ENCODE measurements at places on chromosomes 5 and 9.

DNA sequence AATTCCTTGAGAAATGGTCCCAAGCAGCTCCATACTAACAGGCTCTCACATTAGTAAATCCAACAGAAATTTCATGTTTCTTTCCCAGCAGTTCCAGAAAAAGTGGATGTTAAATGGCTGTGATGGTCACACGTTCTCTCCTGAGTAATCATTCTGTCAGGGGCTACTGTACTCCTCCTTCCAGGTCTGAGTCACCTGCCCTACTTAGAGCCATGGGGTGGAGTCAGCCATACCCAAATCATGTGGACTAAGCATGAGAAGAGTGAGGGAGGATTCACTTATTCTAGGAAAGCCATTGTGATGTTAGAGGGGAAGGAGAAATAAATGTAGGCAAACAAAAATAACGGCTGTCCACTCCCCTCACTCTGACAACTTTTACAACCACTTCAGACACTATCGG lies 547.2 kb downstream of the CSNK1G3 start:
- DNase-seq, result no peak

- DNase-seq, result no peak
Measured at GRCh38 chr5:90379652-90380051, 29.9 kb downstream of the CETN3 start.

DNA sequence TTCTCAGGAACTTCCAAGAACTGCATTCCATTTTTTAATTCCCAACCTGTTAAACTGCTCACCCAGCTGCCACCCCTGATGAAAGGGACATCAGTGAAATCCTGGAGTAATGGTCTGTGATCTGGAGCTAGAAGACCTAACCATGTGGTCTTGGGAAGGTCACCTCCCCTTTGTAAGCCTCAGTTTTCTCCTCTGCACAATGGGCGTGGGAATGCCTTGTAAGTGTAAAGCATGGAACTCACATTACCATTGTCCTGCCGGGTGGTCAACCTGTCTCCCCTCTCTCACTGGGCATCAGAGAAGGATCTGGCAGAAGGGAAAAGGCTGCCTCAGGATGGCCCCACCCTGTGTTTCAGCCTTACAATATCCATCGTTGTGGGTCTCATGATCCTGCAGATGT lies 15.3 kb upstream of the CCDC180 start:
- DNase-seq, result no peak

DNA sequence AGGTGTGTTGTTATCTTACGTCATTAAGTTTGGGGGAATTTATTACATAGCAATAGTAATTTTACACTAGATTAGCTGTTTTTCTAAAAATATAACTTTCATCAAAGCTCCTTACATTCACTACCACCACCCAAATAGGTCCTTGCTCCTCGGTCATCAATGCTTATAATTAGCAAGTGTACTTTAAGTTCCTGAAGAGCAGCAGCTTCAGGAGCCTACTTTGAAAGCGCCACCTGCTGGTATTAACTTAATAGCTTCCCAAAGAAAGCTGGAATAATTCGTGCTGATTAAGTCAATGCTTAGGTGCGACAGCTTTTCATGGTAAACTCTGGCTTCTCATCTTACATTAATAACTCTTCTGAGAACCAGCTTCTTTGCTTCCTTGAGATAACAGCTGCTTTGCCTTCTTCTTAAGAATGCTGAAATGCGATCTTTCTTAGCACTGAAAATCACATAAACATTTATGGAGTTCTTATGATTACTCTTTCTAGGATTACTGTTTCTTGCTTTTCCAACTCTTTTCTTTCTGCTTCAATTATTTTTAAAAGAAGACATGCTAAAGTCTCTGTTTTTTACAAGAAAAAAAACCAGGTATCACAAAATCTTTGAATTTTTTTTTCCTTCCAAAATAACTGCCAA lies 10.0 kb upstream of the C5 start:
- peak; percentile 55 for DNase-seq

DNA sequence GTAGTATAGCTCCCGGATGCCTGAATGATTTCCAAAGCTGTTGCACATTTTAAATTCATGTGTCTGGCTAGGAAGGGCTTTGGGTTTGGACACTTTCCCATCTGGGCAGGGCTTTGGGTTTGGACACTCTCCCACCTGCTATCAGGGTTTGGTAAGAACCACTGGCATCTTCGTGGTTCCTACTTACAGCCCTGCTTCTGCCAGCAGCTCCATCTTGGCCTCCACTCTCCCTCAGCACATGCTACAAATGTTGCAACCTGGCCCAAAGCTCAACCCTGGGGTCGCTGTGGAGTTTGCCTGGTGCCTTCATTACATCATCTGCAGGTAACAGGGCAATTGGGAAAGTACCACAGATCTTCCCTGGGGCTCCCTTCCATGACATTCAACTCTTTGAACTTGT lies 3.5 kb downstream of the TMCO6 start:
- DNase-seq, result no peak

DNA sequence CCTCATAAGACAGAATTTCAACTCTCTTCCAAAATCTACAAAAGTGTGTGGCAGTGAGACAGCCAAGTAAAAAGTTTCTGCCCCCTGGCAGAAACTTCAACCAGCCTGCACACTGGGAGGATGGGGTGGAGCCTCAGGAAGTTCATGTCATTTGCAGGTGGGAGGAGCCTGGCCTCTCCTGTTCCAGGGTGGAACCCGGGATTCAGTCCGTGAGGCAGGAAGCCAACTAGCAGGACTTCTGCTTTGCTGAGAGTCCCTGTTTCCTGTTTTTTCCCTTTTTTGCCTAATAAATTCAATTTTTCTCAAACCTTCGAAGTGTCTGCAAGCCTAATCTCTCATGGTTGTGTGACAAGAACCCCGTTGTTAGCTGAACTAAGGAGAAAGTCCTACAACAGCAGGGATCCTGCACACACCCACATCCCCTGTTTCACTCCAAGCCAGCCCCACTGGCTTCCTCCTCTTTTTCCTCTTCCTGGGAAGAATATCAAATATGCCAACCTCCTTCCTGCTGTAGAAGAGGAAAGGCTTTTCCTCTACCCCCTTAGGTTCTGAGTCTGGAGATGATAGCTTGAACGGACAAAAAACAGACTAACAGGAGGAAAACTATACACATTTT lies 69.3 kb downstream of the ALDH7A1 start:
- DNase-seq, result no peak

GRCh38 chr5:132760049-132760420 lies 12.8 kb downstream of the CCNI2 start:
- DNase-seq, result no peak

DNA sequence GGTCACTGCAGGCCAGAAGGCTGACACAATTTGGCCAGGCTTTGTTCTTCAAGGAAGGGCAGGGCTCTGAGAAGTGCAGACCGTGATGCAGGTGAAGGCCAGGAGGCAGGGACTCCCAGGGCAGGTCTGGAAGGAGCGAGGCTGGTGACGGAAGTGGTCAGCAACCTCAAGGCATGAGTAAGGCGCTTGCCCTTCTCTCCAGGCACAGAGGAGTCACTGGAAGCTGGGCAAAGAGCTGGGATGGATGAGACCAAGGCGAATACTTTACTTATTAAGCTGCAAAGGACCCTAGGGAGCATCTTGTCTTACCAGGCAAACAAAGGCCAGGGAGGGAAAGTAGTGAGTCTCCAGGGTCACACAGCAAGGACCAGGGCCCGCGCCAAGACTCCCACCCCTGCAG lies 18.6 kb downstream of the IRF1 start:
- no peak for DNase-seq

- DNase-seq, result no peak
Measured at GRCh38 chr9:32578976-32579375, 6.0 kb upstream of the NDUFB6 start.

DNA sequence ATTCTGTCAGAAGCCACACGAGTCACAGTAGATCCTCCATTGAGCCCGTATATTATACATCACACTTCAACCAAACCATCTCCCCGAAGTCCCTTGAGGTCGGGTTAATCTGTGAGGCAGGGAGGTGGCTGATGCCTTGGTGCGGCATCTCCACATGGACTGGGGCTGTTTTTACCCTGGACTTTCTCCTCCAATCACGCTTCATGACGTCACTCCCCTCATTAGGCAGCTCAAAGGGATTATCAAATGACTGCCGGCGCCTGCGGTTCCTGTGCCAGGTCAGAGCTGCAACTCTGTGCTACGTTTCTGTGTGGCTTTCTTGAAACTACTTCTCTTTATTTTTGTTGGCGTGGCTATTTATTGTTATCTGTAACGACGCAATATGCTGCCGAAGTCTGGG lies 53.7 kb downstream of the TMOD1 start:
- no peak for DNase-seq

GRCh38 chr9:137879566-137880150 lies 2.1 kb downstream of the CACNA1B start:
- DNase-seq, result no peak

DNA sequence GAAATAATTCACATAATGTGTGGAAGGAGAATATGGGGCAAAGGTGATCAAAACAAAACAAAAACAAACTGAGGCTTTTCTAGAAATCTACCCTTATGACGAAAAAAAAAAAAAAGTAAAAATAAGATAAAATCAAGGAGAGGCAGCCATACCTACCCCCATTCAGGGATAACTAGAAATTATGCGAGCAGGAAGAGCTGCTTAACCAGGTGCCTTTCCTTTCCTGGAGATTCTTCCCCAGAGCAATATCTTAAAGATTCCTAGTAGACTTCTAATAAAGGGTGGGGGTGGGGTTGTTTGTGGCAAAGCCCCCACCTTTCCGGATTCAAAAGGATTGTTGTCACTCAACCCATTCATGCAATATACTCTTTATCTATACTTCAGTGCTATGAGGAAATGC lies 112.0 kb upstream of the IFNK start:
- DNase-seq, result no peak

- no peak for DNase-seq
Measured at GRCh38 chr9:714675-715074, 126.8 kb upstream of the DMRT1 start.

DNA sequence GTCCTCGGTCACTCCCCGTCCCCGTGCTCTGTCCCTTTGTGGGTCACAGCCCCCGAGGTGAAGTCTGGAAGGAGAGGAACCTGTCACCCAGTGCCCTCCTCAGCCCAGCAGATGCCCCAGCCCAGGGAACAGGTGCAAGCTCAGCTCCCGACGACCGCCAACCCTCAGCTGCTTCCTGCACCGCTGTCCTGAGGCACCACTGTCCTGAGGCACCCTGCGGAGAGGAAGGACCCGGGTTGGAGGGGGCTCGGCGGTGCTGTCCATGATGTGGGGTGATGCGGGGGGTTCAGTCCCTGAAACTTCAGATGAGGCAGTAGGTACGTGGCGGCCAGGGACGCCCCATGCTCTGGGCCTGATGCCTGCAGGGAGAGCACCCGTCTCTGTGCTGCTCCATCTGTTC lies 81.4 kb downstream of the COL5A1 start:
- no peak for DNase-seq

DNA sequence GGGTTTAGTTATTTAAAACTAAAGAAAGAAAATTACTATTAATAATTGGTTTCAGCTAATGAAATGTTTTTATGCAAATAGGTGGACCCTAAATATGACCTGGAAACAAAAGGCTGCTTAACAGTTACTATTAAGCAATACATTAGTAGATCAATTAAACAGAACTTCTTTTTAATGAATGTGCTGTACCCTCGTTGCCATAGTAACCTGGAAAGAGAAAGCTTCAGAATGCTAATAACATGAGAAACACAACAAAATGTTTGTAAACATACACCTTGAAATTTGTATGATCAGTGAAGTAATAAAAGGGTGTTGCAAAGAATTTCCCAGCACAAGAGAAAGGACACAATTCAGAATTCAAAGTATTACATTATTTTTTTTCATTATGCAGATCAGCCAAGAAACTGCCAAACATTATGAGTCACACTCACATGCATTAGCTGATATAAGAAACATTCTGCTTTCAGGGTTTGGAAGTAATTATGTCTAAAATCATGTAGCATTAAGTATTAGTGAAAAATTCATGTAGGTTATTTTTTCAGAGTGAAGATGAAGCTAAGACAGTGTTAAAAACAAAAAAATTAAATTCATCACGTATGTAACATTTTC lies 348.3 kb downstream of the ISL1 start:
- DNase-seq, result no peak

DNA sequence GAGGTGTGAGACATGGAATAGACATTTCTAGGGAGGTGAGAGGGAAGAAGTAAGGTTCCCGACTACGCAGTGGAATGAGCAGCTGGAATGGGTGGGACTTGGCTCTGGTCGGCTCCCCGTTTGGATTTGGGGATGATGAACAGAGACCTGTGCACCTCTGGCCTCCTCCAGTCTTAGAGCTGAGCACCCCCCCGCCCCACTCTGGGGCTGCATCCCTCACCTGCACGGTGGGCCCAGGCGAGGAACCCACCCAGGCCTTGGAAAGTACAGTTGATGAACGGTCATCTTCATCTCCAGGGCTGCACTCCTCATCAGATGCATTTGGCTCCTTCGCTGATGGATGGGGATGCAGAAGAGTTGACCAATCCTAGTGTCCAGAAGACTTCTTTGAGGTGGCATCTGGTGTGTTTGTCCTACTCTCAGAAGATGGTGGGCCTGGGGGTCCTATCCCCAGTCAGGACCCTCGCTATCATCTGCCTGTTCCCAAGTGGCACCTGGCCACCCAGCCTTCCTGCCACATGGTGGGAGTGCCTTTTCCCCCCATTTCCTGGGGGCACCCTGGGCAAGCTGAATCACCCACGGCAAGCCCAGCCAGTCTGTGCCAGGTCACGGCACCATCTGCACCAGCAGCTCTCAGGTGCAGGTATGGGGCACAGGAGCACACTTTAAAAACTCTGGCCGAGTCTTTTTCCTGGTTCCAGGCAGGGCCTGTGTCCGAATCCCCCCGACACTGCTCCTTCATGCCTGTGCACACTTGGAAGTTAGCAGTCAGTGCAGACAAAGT lies 70.5 kb downstream of the GTF3C4 start:
- no peak for DNase-seq

GRCh38 chr5:136155761-136156160 lies 23.1 kb downstream of the SMAD5 start:
- no peak for DNase-seq

DNA sequence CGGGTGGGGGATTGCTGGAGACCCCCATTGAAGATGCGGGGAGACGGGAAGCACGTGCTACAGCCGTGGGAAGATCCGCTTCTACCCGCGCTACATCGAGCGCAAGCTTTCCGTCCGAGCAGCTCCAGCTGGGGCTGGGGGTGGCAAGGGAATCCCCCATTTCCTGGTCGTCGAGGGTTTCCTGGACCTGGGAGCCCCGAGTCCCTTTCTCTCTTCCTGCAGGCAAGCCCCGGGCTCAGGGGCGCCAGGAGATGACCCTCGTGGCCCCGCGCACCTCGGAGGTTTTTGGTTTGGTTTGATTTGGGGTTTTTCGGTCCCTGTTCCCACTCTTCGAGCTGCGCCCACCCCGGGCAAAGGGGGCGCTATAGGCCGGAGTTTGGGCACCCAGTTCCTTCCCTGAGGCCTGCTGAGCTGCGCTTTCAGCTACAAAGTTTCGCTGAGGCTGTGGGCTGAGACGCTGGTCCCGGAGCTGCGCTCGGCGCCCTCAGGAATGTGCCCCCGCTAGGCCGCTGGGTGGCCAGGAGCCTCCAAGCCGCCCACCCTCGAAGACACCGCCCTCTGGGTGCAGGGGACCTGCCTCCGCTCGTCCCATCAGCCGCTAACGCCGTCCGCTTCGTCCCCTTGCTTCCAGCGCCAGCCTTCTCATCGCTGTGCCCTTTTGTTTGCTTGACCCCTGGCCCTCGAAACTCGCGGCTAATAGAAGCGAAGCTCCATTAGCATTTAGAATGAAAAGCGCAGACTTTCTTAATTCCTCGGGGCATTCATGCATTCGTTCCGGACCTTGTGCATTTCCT lies 2.9 kb downstream of the NR4A3 start:
- DNase-seq, result peak; percentile 80

- no peak for DNase-seq
Measured at GRCh38 chr5:124460642-124461041, 285.8 kb downstream of the ZNF608 start.

- DNase-seq, result peak; percentile 29
Measured at GRCh38 chr9:75053869-75054268, 25.8 kb upstream of the CARNMT1 start.

Data from GM10248 (cell line).